NCI-H1092 treated with DMSO at 0.1 percent for 48 hours (cell line): ENCODE measurements at places on chromosomes 6 and 20.

GRCh38 chr20:44600758-44601201, 18.4 kb downstream of the PKIG start:
- DNase-seq = no peak

DNA sequence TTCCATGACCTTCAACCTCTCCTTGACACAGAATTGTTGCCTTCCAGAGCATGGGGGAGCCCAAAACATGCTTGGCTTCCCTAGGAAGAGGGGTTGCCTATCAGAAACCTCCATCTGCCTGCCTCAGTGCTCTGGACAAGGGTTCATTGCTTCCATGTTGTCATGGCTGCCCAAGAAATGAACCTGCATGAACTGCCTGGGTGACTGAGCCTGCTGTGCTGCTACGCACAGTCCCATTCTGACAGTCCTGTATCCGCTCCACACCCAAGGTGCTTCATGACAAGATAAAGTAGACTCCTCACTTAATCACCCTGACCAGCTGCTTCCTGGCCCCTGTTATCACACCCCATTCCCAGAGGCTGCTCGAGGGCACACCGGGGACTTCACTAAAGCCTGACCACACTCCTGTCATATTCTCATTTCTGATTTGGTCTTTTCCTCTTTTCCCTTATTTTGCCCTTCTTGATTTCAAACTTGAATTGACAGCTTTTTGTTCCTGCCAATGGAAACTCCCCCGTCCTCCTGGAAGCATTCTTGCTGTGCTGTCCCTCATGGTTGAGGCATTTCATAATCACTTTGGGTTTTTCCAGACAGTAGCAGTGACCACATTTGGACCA, 31.9 kb downstream of the GMPR start:
- DNase-seq = no peak

DNA sequence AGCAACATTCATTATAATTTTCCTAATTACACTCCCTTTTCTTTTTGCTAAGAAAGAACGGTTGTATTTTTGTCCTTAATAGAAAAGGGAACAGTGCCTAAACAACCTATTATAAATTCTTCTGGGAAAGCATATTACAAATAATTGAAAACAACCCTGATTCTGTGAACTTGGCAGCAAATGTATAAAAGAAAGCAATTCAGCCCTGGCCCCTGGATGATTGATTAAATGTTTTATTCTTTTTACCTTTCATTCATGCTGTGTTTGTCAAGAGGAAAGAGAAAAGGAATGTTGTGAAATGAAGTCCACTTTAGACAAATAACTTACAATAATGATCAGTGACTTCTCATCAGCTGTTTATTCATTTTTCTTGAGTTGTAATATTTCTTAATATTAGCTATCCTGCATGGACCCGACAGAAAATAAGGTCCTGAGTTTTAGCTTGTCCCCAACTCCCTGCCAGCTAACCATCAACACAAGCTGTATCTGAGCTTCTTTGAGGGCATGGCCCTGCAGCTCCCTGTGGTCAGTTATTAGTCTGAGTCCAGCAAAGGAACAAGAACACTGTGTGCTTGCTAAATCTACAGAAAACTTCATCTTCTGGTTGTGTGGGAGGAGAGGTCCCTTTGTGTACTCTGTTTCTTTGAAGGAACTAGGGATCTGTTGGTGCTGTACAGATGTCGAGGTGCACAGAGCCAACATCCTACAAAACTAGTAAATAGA, 248.2 kb downstream of the LAMA2 start:
- no peak for DNase-seq

GRCh38 chr6:40376113-40376650, 211.0 kb downstream of the LRFN2 start:
- peak; percentile 50 for DNase-seq

GRCh38 chr20:62975251-62975760, 22.8 kb downstream of the SLC17A9 start:
- no peak for DNase-seq

- DNase-seq = no peak
These were observed 5.7 kb downstream of the HELZ2 start for GRCh38 chr20:63568170-63568981.

DNA sequence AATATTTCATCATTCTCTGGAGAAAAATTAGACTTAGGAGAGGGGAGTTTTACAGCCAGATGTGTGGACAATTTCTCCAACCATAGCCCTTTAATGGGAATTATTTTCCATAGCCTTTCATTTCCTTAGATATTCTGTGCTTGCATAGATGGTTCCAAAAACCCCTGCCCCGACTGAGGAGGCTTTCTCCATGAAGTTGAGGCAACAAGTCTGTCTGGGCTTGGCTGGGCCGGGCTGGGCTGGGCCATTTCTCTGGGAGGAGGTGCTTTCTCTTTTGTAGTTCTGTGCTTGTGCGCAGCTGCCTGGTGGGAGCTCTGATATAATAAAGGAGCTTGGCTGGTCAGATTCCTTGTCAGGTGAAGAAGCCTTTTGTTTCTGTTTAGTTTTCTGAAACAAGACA, 71.4 kb downstream of the SOBP start:
- DNase-seq = no peak

- DNase-seq = no peak
These were observed 196.4 kb downstream of the TBXT start for GRCh38 chr6:165971202-165971601.

GRCh38 chr6:70166088-70166958, 136.6 kb downstream of the COL9A1 start:
- peak; percentile 3 for DNase-seq

- DNase-seq = peak; percentile 86
These were observed 392.4 kb upstream of the SOX4 start for GRCh38 chr6:21201187-21201586.

- no peak for DNase-seq
These were observed 39.6 kb downstream of the PLCG1 start for GRCh38 chr20:41176711-41177552.

GRCh38 chr20:10415013-10415650, 18.9 kb downstream of the MKKS start:
- DNase-seq = no peak

DNA sequence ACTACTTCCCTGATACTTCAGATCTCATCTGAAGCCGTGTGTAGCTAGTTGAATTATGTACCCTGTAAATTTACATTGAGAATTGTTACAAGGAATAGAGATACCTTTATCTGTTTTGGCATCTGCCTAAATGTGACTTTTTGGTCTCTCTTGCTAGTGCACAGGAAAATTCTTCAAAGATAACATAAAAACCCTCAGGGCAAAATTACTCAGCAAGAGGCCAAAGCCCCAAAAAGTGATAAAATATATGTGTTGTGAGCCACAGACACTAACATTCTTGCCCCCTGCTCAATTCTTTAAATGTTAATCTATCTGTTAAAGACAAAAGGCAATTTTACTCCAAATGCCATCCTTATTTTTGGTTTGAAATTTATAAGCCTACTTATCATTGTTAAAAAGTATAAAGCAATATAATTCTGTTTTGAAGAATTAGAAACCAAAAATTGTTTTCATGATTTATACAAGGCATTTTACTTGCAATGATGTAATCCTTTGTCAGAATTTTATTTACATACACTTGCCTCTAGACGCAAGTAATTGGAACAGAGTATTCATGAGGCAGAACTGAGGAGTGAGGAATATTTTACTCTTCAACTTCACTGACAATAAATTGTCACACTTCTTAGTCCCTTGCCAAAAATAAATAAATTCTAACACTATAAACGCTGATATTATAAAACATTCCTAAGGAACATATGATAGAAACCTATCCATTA, 186.2 kb downstream of the EPM2A start:
- DNase-seq = no peak

GRCh38 chr6:46380152-46380807, 111.0 kb downstream of the RCAN2 start:
- peak; percentile 31 for DNase-seq

DNA sequence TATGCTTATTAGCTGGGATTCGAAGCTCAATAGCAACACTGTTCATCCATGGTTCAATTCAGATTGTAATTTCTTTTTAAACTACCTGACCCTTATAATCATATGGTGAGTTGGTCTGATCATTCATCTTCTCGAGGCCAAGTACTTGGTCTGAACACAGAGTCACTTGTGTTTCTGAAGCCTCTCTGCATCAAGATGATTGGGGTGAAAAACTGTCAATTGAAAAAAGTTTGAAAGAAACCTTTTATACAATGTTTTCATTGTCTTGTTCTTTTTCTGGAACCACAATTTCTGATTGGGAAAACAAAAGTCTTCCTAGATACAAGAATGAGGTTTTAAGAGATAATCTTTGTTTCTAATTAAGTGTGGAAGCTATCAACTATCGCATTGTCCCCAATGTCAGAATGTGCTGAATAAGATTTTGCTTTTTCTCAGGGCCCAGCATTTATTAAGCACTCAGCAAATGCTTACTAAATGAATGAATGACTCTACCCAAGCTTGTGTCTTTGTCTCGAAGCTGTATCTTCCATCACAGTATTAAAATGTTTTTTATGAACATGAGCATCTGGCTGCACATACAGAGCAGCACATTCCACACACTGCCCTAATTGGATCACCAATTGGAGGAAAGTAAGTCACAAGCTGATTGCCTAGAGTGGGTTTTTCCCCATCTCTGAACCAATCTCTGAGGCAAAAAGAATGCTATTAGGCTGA, 45.0 kb upstream of the MOXD1 start:
- DNase-seq = no peak

DNA sequence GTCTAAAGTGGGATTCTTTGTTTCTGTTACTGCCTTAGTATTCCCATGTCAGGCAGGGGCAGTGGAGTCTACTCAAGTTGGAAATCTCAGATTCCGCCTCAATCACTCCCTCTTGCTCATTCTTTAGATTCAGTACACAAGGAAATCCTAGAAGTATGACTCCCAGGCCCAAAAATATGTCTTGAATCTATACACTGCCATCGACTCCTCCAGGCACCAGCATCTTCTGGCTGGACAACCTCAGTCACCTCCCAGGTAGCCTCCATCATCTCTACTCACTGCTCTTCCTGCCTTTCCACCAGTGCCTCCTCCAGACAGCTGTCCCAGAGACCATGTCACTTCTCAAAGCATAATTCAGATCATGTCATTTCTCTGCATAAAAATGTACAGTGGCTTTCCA, 329.9 kb downstream of the CDC5L start:
- no peak for DNase-seq
